Amygdala (tissue), 56 donors: ENCODE measurements at places on chromosomes 16 and 17.

- DNase-seq, result no peak
These were observed 3.9 kb downstream of the ZNF319 start for GRCh38 chr16:57996406-57997175.

DNA sequence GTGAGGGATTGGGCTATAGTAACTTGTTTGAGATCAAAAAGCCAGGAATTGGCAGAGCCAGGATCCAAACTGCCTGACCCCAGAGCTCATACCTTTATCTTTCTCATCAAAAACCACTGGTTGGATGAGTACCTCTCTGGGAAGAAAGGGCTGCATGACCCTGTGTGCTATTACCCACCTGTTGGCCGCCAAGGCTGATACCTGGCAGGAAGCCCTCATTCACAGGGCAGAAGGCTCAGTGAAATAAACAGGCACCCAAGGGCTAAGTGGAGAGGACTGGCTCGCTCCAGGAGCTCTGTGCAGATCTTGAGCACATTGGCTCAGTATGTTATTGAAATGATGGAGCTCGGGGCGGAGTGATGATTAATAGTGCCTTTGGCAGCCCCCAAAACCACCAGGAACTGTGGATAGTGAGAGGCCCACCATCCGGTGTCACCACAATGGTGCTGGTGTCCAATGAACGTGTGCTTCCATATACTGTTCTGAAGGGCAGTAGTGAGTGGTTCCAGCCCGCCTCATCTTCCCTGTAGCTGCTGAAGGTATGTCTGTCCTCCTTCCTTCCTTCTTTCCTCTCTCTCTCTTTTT, 197.6 kb downstream of the MSI2 start:
- no peak for DNase-seq

- peak; percentile 16 for DNase-seq
These were observed 39.3 kb downstream of the ABAT start for GRCh38 chr16:8713635-8714172.

DNA sequence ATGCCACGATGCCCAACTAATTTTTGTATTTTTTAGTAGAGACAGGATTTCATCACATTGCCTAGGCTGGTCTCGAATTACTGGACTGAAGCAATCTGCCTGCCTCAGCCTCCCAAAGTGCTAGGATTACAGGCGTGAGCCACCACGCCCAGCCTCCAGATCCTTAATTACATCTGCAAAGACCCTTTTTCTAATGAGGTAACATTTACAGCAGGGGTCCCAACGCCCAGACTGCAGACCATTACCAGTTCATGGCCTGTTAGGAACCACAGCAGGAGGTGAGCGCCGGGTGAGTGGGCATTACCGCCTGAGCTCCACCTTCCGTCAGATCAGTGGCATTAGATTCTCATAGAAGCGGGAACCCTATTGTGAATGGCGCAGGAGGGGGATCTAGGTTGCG, 4.0 kb upstream of the RAB11FIP4 start:
- DNase-seq, result no peak

DNA sequence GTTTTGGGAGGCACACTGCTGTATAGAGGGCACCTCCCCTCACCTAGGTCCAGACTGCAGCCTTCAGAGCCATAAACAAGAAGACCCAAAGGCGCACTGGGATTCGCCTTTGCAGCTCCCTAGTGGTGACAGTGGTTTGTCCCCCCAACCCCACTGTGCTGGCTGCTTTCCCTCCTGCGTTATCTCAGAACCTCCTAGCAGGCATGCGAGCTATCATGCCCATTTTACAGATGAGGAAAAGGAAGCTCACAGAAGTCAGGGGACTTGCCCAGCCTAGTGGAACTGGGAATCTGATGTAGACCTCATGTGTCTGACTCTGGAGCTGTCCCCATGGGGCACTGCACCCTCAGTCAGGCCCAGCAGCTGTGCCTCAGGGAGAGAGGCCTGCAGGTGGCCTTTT, 115.2 kb downstream of the CLEC16A start:
- DNase-seq, result no peak

- no peak for DNase-seq
These were observed 62.7 kb downstream of the GAS7 start for GRCh38 chr17:10135539-10136257.

DNA sequence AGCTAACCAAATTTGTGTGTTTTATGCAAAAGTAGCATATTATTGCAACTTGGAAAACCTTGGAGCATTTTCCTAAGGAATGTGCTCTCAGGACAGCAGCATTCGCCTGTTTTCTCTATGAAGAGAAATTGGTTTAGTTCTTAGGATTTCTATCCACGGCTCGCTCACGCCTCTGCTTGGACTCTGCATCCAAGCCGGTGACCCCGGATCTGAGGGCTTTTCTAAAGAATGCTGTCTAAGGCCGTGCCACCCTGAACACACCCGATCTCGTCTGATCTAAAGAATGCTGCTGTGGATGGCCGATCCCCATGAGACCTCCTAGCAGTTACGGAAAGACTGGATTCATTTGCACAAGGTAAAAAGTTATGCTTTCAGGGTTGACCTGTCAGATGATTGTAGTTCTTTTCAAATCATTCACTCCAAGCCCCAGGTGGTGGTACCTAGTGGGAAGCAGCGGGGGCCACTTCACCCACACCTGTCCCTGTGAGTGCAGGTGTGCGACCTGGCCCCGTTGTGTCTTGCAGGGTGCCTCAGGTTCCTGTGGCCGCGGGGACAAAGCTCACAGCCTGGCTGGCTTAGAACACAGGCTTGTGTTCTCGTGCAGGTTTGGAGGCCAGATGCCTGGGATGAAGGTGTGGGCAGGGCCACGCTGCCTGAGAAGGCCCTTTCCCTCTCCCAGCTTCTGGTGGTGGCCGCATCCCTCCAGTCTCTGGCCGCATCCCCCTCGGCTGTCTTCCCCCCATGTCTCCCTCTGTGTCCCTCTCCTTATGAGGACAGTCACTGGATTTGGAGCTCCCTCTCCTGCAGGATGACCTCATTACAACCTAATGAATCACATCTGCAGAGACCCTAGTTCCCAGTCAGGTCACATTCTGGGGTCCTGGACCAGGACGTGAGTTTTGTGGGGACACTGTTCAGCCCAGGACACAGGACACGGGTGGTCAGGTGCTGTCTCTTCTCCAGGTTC, 71.1 kb downstream of the BANP start:
- no peak for DNase-seq

DNA sequence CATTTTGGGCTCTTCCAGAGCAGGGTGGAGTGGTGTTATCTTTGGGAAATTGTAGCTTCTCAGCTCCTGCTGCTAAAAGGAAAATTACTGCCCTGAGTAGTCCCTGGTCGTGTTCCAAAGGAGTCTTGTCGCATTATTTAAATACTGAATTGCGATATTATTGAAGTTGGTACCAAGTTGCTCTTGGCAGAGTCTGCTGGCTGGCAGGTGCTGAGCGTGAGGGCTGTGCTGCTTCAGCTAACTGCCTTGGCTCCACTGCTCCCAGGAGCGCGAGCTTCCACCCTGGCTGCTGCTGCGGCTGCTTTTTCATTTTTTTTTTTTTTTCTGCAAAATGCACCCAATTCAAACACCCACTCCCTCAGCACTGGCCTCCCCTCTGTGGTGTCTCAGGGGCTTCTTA, 289.8 kb downstream of the MAF start:
- DNase-seq, result no peak

DNA sequence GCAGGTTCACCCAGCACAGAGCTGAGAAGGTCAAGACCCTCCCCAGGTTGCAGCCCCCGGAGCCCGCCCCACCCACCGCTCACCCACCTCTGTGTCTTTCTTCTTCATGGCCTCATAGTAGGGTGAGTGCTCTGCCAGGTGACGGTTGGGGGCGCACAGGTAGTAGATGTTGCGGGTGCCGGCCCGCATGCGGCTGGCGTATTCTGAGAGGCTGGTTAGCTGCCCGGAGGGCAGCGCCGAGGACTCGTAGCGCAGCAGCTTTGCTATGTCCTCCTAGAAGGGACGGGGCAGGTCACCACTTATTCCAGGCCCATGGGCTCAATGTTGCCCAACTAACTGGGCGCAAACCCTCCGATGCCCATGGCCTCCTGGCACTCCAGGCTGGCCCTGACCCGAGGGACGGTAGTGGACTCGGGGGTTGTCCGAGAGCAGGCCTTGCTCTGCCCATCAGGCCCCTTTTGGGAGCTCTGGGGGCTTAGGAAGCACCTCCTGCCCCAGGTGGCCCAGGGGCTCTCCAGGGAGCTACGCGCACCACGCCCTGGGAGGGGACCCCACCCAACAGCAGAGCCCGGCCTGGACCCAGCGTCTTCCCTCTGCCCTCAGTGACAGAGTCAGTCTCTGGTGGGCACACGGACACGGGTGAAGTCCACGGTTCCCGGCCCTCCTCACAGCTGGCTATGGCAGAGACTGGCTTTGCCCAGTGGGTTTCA, 9.9 kb downstream of the DNASE1 start:
- DNase-seq, result no peak

GRCh38 chr17:49676276-49676868, 1.5 kb downstream of the SPOP start:
- DNase-seq, result no peak

GRCh38 chr16:74100395-74101326, 196.0 kb upstream of the PSMD7 start:
- no peak for DNase-seq

DNA sequence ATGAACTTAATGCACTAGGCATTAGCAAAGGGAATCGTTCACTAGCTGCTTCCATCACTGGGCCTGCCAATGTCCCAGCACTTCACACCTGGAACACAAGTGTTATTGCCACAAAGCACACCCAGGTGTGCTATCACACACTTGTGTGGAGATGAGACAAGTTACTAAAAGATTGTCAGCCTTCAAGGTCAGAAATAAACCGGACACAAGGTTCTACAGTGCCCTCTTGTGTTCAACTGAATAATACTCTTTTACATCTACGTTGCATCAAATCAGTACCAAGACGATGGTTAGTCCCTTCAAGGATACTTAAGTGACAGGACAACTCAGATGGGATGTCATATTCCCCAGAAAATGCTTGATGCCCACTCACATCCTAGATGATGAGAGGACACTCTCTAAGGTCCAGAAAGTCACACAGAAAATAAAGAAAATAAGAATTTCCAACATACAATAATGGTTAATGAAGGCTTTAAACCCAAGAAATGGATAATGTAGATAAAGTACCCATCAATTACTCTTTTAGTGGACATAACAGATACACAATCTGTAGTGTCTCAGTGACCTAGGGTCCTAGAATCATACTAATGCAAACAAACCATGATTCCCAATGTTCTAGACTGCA, 16.4 kb upstream of the GLG1 start:
- DNase-seq, result no peak

DNA sequence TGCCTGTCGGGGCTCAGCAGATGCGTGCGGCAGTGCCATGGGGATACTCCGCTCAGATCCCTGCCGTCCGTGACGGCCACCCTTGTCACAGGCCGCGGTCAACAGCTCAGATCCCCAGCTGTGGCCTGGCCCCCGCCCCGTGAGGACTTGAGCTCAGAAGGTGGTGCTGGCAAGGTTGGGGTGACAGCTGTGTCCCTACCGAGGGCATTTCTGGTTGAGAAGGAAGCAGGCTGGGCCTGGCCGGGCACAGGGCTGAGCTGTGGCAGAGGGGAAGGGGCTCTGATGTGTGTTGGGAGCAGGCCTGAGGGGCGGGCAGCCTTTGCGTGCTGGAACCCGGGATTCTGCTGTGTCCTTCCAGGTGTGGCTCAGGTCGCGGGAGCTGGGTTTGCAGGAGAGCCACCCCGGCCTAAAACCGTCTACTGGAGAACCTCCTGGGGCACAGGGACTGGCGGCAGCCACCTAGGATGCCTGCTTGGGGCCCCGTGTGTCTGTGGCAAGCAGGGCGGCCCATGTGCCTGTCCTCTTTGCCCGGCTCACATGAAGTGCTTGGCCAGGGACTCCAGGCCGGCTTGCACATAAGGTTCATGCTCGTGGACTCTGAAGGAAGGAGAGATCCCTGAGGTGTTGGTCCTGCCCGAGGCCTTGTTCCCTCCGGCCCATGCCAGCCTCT, 5.1 kb downstream of the UBE2I start:
- no peak for DNase-seq

DNA sequence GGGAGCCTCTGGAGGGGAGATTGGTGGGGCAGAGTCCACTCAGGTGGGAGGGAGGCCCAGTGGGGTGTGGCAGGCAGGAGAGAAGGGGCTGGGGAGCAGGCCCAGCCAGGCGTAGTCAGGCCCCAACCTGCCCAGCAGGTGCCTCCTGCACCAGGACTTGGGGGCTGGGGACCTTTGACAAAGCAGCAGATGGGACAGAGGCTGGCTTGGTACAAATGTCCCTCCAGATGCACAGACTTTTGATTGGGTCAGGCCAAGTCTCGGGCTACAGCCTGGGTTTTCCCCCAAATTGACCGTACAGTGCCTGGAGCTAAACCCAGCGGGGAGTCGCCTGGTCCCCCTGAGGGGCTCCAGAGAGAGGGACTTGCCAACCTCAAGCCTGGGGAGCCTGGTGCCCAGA, 411 bp downstream of the GGT6 start:
- no peak for DNase-seq

DNA sequence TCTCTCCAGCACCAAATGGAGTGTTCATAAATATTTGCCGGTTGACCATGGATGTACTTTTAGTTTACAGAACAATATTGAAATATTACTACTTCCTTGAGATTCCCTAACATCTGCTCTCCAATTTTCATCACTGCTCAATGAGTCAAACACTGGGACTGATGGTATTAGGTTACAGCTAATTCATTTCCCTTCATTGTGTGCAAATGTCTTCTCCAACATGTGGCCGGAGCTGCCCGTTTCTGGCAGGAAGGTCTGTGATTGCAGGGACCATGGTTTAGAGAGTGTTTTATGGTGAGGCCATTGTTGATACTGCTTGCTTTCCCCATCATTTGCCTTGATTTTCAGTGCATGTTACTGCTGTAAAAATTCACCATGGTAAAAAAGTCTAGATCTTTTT, 209.3 kb downstream of the HS3ST3B1 start:
- no peak for DNase-seq

DNA sequence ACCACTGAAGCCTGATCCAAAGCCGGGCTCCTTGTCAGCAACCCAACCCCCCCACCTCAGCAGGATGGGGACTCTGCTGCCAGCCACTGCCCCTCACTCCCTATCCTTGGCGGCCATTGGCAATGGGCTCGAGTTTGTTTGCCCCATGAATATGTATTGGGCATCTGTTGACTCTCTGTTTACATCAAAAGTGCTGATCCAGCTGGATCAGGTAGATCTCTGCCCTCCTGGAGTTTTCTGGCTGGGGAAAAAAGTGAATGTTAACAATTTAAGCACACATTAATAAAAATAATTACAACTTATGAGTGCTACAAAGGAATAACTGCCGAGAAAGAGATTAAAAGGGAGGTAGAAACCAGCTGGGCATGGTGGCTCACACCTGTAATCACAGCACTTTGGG, 62.5 kb downstream of the ATP2C2 start:
- no peak for DNase-seq

GRCh38 chr16:66196770-66197169, 169.7 kb upstream of the CDH5 start:
- DNase-seq, result no peak
